Gastrocnemius medialis (tissue), 4 donors: ENCODE measurements at places on chromosomes 4 and X. TPM values are rescaled to one million over a fixed set of nuclear protein-coding genes. Genes with fewer than 3 reads are reported as not detected.

Gene FATE1
- total RNA-seq, result not detected

Gene LUZP4
- not detected for total RNA-seq

Gene CT45A3
- total RNA-seq, result not detected

Gene FHDC1
- total RNA-seq, result 0.49 TPM

Gene BEX1
- not detected for total RNA-seq

- DNase-seq, result no peak
These were observed 138.9 kb upstream of the PTCHD1 start for GRCh38 chrX:23195761-23196160.

- DNase-seq, result no peak
These were observed 35.3 kb downstream of the PNPLA4 start for GRCh38 chrX:7891928-7892327.

- no peak for DNase-seq
These were observed 94.5 kb upstream of the IQCM start for GRCh38 chr4:149910177-149910576.

GRCh38 chrX:39017077-39017476 is 215.8 kb downstream of the MID1IP1 start:
- no peak for DNase-seq
